ENCODE measurements at places on chromosomes 7 and 10.

GRCh38 chr10:69492746-69493462, 41.6 kb downstream of the TSPAN15 start:
- no peak for DNase-seq

DNA sequence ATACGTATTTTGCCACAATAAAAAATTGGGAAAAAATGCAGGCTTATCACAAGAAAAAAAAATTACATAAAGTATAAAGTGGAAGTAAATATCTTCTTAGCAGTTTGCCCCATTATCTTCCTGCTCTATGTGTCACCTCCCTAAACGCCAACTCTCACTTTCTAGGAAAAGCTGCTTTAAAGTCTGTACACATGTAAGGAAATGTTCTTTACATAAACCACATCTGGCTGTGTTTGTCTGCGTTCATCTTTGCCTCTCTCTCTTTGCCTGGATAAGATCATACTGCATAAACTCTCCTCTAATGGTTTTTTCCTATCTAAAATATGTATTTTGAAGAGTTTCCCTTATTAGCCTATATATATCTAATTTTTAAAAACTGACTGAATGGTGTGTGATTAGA, 23.0 kb upstream of the UMAD1 start:
- no peak for DNase-seq

DNA sequence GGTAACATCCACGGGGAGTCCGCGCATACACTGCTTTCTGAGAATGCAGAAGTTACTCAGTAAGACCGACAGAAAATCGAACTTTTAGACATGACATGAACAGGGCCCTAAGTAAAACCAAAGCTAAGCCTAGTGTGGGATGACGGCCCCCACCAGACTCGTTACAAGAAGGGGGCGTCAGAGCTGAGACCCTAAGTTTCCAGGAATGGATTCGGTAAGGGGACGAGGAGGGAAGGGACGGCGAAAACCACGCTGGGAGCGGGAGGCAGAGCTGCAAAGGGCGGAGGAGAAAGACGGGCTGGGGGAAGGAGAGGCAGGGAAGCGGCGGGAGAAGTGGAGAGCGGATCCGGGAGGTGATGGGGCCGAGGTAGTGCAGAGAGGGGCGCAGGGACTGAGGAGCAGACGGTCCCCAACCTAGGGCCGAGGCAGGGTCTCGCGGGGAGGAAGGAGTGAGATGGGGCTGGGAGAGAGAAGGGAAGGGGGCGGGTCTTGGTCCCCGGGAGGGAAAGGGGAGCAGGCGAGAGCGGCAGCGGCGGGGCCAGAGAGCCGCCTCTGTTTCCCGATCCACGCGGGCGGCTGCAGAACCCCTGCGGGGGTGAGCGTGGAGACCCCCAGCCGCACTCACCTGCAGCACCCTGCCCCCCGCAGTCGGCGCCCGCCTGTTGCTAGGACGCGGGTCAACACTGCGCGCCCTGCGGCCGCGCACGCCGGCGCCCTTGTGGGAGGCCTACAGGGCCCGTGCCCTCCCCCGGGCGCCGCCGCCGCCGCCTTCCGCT, 513 bp downstream of the ODAD2 start:
- DNase-seq, result no peak

GRCh38 chr7:106640368-106641141, 20.4 kb downstream of the CCDC71L start:
- DNase-seq, result no peak

DNA sequence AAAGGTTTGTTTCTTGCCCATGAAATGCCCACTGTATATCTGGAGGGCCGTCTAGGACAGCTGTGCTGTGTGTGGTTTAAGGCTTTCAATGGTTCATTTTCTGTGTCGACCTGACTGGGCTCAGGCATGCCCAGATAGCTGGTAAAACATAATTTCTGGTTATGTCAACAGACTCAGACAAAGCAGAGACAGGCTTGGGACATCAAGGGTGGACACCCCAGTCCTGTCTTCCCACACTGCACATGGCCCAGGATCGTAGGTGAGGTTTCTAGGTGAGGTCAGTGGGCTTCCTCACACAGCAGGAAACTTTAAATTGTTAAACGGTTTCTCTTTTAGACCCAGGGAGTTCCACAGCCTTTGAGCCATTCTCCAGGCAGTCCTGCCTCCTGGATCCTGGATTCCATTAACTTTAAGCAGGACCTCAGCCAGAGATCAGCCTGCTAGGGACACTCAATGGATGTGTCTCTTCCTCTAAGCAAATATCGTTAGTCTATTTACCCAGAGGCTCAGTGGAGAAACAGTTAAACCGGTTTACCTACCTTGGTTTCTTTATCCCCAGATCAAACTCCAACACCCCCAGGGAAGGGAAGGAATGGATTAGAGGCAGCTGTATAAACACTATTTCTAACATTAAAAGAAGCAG, 66.4 kb downstream of the ST8SIA6 start:
- no peak for DNase-seq

GRCh38 chr7:131480384-131481315, 75.8 kb downstream of the PODXL start:
- no peak for DNase-seq

GRCh38 chr7:159098424-159098786, 46.3 kb downstream of the VIPR2 start:
- DNase-seq, result no peak

- no peak for DNase-seq
Measured at GRCh38 chr10:88642963-88643362, 21.3 kb upstream of the LIPF start.

- DNase-seq, result no peak
Measured at GRCh38 chr7:113371416-113372043, 253.2 kb upstream of the SMIM30 start.

DNA sequence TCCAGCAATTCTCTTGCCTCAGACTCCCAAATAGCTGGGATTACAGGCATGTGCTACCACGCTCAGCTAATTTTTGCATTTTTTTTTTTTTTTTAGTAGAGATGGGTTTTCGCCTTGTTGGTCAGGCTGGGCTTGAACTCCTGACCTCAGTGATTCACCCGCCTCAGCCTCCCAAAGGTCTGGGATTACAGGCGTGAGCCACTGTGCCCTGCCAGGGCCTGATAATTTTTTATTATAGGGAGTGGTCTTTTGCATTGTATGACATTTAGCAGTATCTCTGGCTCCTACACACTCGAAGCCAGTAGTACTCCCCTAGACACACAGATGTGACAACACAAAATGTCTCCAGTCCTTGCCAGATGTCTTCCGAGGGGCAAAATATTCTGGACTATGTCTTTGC, 124.0 kb downstream of the DKK1 start:
- no peak for DNase-seq

DNA sequence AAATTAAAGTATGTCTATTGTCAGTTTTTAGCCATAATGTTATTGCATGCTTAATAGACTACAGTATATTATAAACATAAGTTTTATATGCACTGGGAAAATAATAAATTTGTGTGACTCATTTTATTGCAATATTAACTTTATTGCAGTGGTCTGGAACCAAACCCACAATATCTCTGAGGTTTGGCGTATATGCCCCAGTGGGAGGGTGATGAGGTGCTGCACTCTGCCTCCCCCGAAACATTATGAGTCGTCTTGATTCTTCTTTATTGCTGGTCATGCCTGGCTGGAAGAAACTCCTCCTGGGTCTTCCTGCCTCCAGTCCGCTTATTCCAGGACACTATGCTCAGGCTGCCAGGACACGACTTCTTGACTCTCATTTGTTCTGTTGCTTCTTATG, 88.4 kb downstream of the MTPN start:
- DNase-seq, result no peak

GRCh38 chr7:57256637-57257375, 124.6 kb upstream of the ZNF479 start:
- no peak for DNase-seq

- DNase-seq, result no peak
Measured at GRCh38 chr10:125979976-125980375, 83.6 kb downstream of the FANK1 start.

DNA sequence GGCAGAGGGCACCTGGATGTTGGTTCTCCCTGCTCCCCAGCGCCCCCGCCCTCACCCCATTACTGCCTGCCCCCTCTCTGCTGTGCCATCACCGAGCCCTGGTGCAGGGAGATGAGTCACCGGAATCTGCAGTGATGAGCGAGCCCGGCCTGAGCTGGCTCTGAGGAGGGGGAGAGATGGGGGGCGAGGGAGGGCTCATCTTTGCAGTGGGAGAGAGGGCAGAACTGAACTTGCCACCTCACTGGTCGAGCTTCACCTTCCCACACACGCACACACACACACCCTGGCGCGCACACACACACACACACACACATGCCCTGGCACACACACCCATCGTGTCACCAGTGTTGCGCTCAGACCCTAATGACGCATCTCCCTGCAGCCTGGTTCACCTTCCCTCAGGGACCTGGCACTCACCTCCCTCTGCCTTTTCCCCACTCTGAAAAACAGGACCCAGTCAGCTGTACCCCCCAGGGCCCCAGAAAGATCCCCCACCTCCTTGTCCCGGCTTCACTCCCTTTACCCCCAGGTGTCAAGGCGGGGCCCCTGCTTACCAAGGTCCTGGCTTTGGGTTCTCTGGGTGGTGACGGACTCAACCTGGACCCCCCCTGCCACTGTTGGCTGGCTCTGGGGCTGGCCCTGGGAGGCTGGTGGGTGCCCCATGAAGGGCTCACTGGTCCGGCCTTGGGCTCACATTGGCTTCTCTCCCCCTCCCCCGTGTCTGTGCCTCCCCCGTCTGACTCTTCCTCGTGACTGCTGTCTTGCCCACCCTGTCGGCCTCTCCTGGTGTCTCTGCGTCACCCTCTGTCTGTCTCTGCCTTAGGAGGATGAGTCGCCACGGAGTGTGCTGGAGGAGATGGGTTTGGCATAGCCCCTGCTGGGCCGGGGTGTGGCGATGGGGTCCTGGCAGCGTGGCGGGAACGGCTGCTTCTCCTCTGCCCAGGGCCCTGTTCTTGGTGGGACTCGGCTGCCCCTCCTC, 5.4 kb downstream of the VGF start:
- DNase-seq, result no peak

DNA sequence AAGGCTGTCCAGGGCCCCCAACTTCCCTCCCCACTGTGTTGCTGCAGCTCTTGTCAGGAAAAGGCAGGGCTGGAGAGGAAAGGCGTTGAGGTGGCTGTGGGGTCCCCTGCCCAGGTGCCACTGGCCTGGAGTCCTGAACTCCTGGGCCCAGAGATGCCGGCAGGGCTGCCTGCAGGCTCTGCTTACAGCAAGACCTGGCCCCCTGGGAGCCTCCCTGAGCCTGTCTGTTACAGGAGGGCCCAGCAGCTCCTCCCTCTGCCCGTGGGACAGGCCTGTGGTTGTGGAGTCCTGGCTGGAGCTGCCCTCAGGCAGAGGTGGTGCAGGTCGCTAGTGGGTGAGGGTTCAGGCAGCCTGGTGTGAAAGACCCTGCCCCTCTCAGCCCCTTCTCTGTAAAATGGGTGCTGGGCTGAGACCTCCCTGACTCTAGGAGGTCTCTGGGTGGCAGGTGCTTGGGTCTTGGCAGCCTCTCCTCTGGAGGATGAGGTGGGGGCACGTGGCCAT, 9.9 kb downstream of the ANTXRL start:
- no peak for DNase-seq

DNA sequence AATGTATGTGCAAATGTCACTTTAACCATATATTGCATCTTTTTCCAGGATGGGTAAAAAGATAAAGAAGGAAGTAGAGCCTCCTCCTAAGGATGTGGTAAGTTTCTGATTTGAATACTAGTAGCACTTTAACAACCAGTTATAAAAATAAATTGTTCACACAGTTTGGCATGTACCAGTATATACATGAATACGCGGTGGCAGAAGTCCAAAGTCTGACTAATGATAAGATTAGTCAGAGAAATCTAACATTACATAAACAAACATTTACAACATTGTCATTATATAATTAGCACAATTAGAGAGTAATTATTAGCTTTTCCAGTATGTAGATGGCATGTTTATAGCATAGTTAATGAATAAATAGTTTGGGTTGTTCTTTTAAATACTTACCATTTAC, 4.1 kb downstream of the ARMC3 start:
- DNase-seq, result peak; percentile 7

- DNase-seq, result no peak
Measured at GRCh38 chr7:651032-651728, 75.3 kb upstream of the DNAAF5 start.

DNA sequence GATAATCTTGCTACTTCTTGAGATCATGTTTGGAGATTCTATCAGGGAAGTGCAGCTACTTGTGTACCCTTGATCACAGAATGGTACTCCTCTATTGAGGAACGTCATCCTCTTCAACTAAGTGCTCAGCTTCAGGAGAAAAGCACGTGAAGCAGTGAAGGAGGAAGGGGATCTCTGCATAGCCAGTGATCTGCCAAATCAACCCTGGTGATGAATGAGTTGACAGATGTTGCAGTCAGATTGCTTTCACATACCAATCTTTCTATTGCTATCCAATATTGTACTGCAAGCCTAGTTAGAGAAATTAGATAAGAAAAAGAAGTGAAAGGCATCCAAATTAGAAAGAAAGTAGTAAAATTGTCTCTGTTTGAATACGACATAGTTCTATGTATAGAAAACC, 309.4 kb downstream of the TWIST1 start:
- DNase-seq, result no peak
